Activated CD4-positive, alpha-beta T cell treated with anti-CD3 and anti-CD28 coated beads, Interleukin-2, amount 50 U/mL, for 1 hour (primary cell): ENCODE measurements at places on chromosomes 12 and 14.

- no peak for DNase-seq
These were observed 20.3 kb upstream of the HSPB8 start for GRCh38 chr12:119158402-119158801.

GRCh38 chr12:28574746-28575592 is 384.7 kb downstream of the CCDC91 start:
- no peak for DNase-seq

DNA sequence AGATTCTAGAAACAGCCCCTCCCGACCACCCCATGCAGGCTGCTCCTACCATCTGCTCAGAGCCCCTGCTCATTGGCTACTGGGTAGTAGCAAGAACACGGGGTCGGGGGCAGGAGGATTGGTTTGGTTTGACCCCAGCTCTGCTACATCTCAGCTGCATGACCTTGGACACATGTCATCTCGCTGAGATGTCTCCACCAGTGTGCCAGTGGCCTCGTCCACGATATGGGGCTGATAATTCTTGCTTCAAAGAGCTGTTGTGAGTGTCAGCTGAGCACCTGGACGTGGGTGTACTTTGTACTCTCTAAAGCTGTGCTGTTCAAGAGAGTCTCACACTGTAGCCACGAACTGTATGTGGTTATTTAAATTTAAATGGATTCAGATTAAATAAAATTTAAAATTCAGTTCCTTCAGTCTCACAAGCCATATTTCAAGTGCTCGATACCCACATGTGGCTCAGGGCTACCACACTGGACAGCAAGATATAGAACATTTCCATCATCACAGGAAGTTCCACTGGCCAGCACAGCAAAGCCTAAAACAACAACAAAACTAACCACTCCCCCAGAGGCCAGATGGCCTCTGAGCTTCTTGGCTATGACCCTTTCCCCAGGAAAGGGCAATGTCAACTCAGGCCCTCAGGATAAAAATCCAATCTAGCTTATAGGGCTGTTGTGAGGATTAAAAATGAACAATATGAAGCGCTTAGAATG is 18.6 kb downstream of the LTBP2 start:
- no peak for DNase-seq

GRCh38 chr12:99142651-99143050 is 497.6 kb downstream of the APAF1 start:
- no peak for DNase-seq

- DNase-seq: no peak
These were observed 391.1 kb downstream of the LRIG3 start for GRCh38 chr12:58529114-58529665.

DNA sequence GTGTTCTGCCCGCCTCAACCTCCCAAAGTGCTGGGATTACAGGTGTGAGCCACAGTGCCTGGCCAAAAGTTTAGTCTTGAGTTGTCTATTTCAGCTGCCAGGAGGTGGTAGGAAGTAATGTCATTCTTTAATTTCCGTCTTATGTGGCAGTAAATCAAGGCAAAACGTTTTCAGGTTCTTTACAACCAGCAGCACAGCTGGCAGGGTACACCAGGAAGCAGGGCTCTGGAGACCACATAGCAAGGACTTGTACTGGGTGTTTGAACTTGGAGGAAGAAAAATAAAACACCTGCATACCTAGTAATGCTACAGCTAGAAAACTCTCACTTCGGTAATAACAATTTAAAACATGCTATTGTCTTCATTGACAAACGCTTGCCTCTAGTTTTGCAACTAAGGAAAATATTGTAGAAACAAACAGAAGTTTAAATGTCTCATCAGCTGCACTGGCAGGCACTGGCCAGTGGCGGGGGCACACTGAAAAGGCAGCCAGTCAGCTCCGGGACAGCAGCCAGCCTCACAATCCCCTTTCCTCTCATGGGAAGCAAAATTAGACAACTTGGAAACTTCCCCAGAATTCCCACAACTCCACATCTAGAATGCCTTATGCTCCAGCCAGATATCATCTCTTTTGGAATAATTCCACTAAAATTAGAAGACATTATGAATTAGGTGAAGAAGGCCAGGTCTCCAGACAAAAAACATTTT is 72.2 kb downstream of the CLIP1 start:
- no peak for DNase-seq

- no peak for DNase-seq
These were observed 32.8 kb downstream of the ERP29 start for GRCh38 chr12:112046003-112046402.

GRCh38 chr14:51079489-51079888 is 15.4 kb downstream of the TRIM9 start:
- no peak for DNase-seq

DNA sequence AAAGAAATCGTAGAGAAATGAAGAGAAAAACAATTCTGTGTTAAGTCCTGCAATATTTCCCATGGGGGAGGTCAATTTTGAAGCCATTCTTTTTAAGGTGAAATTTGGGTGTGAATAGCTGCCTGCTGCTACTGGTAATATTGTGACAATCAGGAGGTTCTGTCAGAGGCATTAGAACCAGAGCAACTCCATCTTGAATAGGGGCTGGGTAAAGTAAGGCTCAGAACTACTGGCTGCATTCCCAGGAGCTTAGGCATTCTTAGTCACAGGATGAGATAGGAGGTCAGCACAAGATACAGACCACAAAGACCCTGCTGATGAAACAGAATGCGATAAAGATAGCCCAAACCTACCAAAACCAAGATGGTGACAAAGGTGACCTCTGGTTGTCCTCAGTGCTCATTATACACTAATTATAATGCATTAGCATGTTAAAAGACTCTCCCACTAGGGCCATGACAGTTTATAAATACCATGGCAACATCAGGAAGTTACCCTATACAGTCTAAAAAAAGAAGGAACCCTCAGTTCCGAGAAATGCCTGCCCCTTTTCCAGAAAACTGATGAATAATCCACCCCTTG is 24.8 kb upstream of the MTHFD1 start:
- DNase-seq: no peak

- no peak for DNase-seq
These were observed 23.8 kb downstream of the MMP17 start for GRCh38 chr12:131851741-131852550.

DNA sequence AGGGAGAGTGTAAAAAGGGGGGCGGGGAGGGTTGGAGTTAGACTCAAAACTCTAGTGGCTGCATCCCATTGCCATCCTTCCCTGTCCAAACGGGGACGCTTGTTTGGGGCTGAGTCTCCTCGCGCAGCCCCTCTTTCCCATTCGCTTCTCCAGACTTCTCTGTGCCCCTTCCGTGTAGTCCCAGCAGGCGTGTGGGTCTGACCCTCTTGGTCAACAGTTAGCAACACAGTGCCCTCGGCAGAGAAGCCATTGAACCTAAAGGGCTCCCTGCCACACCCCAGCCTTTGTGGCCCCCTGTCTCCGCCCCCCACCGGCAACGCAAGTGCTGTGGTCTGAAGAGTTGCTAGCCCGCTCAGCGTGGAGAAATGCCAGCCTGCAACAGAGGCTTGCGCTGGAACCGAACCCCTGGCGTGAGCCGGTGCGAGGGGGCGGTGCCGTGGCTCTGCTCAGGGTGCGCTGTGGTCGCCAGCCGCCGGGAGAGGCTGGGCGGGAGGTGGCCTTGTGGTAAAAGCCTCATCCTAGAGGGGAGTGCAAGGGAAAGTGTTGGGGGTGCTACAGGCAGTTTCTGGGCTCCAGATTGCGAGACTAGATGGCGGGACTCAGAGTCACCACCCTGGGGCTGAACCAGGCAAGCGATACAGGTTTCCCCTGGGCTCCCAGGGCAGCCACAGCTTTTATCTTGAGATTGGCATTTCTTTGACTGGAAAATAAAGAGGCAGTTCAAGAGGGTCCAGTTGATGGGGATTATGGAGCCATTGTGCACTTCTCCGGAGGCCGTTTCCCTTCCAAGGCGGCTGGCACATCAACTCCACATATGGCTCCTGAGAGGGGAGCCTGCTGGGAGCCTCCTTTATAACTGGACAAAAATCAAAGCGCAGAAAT is 2.1 kb downstream of the PLXNC1 start:
- DNase-seq: peak; percentile 33

GRCh38 chr12:95214466-95214865 is 2.8 kb downstream of the FGD6 start:
- no peak for DNase-seq

- DNase-seq: no peak
These were observed 892.1 kb downstream of the NRXN3 start for GRCh38 chr14:79062226-79062625.

- DNase-seq: no peak
These were observed 201.0 kb downstream of the SSPN start for GRCh38 chr12:26396402-26396801.

DNA sequence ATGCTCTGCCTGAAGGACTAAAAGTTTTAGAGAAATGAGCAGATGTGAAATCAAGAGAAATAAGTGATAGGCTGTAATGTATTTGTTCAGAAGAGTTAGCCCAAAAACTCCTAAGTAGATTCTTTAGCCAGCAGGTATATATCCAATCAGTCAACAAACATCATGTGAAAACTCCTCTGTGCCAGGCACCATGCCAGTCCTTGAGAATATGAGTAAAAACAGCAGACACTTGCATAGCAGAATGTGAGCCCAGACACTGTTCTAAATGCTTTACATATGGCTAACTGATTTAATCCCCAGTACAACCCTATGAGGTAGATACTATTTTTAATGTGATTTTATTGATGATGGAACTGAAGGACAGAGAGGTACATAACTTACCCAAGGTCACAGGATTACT is 329.8 kb downstream of the PAWR start:
- DNase-seq: no peak

DNA sequence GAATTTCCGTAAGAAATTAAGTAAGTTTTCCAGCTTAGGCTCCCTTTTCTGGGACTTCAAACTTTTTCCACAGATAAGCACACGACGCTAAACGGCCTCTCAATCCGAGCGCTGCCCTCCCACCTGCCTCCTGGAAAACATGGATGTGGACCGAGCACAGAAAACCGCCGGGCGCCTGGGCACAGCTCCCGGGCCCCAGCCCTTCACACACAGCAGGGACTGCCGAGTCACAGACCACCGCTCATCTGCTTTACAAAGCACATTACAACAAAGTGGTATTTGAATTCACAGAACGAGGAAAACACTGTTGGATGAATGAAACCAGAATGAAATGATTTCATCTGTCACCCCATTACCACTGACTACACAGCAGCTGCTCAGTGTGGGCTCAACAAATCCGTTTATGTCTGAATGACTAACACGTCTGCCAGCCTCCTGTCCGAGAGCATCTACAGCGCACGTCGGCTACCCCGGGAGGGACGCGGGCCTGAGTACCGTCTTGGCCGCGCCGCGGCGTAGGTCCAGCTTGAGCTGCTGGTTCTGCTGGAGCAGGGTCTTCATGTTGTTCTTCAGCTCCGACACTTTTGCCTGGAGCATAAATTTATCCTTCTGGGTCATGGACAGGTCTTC is 13.1 kb upstream of the ANKLE2 start:
- no peak for DNase-seq

DNA sequence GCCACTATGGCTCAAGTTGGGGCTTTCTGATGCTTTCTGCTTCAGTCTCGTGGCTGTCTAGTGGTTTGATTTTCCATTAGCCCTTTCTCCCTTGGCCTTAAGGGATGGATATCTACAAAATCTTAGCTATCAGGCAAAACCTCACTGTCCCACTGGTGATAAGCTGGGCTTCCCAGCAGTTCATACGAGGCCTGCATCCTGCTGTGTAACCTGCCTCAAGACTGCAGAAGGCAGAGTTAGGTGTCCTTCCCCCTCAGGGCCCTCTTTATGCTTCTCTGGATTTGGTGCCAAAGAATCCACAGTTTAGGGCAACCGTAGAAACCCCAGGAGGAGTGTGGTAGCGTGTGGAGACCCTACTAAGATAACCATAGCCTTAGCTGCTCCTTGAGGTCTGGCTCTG is 38.9 kb downstream of the ETV6 start:
- DNase-seq: no peak

DNA sequence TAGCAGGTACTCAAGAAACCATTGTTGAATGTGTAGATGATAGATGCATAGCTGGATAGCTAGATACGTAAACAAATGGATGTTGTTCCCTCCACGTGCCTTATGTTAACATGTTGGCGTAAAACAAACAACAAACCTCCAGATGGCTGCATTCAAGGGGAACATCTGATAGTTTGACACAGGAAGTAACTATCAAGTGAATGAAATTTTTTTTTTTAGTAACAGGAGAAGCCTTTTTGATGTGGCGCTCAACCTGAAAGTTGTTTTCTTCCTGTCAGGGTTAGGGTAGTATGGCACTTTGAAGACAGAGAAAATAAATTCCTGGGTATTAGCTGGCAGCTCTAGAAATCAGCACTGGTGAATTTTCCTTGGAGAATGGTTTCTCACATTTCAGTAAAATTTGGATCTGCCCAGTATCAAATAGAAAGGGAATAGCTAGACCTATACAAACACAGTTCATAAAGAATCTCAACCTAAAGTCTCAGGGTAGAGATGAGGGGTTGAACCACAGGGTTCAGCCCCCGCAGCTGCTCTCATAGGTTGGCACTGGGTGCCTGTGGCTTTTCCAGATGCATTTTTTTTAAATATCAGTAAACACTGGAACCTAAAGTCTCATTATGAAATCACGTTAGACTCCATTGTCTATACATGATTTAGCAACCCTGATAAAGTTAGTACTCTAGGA is 18.8 kb upstream of the RAP1B start:
- no peak for DNase-seq

DNA sequence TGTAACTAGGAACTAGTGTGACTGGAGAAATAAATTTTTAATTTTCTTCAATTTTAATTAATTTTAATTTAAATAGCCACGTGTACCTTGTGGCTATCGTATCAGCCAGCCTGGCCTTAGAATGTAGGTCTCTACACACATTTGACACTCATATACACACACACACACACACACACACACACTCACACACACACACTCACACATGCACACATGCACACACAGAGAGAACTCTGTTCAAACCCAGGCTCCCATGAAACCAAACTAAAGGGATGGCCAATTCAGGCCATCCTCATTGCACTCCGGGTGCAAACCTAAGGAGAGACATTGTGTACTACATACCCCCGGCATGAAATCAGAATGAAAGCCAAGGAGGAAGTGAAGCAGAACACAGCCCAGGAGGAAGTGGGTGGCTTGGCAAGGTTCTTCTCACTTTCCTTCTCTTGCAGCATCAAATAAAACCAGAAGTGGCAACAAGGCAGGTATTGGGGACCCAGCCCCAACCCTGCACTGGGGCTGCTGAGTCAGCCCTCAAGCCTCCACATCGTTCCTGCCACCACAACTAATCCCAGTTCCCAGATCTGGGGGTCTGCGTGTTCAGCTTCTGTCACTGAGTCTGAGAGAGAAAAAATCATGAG is 26.2 kb upstream of the CHPT1 start:
- no peak for DNase-seq

DNA sequence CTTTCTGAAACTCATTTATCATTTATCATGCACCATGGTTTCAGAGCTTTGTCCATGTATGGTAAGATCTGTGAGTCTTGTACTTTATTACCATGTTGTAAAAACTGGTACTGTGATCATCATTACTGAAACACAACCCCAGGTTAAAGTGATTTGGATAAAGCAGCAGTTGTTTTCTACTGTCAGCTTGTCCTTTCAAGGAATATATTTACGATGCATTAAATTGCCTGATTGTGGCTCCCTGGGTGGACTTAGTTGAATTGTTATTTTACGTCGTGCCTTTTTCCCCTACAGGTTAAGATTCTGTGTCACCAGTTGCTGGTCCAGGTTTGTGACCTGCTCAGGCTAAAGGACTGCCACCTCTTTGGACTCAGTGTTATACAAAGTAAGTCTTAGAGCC is 46.1 kb downstream of the FRMD6 start:
- no peak for DNase-seq
